GM19239 (cell line): ENCODE measurements at places on chromosomes 1 and 21.

- no peak for DNase-seq
Measured at GRCh38 chr1:164440232-164440631, 118.8 kb upstream of the PBX1 start.

GRCh38 chr1:159079525-159079924, 3.0 kb upstream of the AIM2 start:
- DNase-seq, result no peak

GRCh38 chr1:41924911-41925310, 6.2 kb upstream of the HIVEP3 start:
- no peak for DNase-seq

GRCh38 chr1:183105449-183105848, 80.6 kb upstream of the LAMC2 start:
- DNase-seq, result no peak

- DNase-seq, result no peak
Measured at GRCh38 chr1:87706779-87707228, 378.1 kb downstream of the LMO4 start.

- DNase-seq, result no peak
Measured at GRCh38 chr1:180231936-180232335, 1.9 kb downstream of the LHX4 start.

GRCh38 chr1:6239213-6239752, 3.5 kb upstream of the ICMT start:
- DNase-seq, result no peak

GRCh38 chr1:14254251-14254650, 344.2 kb upstream of the KAZN start:
- DNase-seq, result no peak

DNA sequence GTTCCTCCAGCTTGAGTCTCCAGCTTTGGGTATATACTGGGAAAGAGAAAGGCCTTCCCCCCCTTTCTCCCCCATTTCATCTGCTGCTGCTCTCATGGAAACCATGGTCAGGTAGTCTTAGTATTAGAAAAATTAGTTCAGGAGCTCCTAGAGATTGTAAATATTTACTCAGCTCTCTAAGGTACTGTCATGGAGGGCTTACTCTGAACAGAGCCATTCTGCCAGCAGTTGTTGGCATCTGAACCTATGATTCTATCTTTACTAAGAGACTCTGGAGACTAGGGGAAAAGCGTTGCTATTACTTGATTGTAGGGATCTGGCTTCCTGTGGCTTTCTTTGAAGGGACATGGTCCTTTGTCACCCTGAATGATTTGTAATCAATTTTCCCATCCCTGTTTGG, 6.1 kb downstream of the INTS3 start:
- no peak for DNase-seq

GRCh38 chr1:213200630-213201029, 149.6 kb downstream of the RPS6KC1 start:
- no peak for DNase-seq

DNA sequence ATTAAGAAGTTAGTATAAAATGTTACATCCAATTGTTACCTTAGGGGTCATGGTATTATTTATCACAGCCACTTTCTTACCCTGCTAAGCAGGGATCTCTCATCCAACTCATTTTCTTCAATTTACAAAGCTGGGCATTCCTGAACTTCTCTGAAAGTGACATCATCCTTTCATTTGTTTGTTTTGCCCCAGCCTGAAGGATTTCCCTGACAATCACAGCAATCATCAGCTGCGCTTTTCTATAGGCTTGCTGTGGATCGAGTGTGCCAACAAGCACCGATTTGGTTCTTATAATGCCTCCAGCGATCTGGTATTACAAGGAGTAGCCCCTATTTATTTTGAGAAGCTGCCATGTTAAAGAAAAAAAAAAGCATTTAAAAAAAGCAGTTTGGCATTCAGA, 240.2 kb downstream of the USH2A start:
- DNase-seq, result no peak

- no peak for DNase-seq
Measured at GRCh38 chr21:45747233-45747766, 103.8 kb downstream of the PCBP3 start.

DNA sequence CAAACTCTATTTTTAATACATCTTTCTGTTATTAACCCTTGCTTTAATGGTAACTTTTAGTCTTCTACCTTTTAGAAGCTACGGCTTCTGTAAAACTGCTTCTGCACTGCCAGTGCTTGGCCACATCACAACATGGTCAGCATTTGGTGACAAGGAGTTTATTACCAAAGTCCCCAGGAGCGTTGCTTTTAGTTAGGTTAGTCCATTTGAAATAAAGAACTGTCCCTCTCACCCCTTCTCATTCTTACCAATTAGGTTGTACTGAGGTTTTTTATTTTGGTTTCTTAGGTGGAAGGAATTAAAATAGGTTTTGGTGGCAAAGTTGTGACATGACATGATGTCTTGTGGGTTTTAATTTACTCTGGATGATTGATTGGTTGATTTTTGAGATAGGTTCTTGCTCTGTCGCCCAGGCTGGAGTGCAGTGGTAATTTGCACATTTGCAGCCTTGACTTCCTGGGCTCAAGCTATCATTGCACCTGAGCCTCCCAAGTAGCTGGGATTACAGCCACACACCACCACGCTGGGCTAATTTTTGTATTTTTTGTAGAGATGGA, 39.2 kb downstream of the SPEN start:
- no peak for DNase-seq

DNA sequence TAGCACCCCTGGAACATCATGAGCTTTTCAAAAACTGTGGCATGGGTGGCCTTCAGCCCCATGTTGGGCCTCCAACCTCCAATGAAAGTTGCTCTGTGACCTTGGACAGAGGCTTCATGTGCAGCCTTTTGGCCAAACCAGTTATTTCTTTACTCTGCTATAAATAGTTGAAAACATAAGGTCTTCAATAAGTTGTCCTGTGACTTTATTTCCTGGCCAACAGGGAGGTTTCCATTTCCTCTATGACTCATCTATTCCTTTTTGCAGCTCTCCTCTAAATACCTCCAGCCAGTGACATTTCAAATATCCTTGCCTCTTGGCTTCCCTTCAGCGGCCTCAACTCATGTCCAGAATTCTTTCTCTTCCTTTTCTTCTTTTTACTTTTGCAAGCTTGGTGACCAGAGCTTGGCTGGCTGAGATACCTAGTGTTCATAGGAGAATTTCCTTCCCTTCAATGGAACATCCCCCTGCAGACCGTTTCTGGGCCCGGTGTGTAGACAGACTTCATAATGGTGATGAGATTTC, 22.7 kb upstream of the TRIM67 start:
- DNase-seq, result no peak

- DNase-seq, result no peak
Measured at GRCh38 chr1:91712981-91713841, 172.7 kb downstream of the TGFBR3 start.

DNA sequence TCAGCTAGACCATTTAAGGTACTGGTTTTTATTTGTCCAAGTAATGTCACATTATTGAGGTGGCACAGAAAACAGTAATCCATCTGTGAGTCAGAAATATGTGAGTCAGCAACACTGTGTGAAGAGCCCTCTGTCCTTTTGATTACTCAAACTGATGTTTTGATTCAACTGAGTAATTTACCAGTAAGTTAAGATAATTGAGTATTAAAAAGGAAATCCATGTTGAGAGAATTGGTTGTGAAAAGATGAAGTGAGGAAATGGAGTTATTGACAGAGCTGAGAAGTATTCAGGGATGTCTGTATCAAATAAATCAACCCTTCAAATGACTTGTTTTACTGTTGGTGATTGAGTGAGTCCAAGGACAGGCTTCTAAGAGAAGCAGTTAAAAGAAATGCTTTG, 302.7 kb upstream of the SGIP1 start:
- DNase-seq, result no peak

GRCh38 chr1:86762336-86762735, 58.0 kb downstream of the SH3GLB1 start:
- no peak for DNase-seq

DNA sequence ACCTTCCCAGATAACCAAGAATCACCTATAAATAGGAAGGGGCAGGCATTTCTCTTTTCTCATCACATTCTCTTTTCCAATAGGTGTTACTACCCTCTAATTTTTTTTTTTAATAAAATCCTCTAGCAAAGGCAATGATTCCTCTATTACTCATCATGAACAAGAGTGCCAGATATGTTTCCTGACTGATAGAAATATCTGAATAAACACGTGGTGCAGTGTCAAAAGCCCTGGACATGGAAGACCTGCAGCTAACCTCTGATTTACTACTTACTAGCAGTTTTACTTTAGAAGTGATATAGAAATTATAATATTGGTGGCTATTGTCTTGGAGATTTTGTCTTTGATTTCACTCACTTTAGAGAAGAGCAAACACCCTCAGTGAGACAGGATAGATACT, 194.6 kb upstream of the SAMSN1 start:
- no peak for DNase-seq
